ENCODE measurements at places on chromosomes 6 and 20. TPM values are rescaled to one million over a fixed set of nuclear protein-coding genes. Genes with fewer than 3 reads are reported as not detected.

The DAAM2 gene
- total RNA-seq, result 0.03 TPM

The C20orf202 gene
- 0.23 TPM for total RNA-seq

DNA sequence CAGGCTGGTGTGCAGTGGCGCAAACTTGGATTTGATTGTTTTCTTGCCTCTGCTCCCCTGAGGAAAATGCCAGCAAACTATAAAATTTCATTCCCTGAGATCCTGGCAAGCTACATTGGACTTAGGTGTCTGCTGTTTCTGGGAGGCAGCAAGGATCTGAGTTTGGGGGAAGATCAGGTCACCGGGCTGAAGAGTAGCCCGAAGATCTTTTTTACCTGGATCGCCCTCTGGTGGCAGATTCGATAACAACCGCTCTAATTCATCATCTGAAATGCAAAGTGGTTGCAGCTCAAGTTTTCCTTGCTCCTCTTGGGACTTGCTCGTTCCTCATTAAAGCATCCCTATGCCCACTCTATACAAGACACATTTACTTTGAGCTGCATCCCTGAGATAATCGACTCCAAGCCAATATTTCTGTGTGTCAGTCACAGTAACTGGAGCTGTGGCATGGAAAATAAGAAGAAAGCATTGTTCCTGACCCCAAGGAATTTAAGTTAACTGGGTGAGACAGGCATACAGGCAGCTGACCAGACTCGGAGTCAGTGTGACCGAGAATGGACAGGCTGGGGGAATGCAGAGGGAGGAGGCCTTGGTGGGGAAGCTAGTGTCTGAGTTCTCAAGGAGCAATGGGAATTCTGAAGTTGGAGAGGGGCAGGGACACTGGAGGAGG, 131.8 kb upstream of the PROKR2 start:
- DNase-seq, result peak; percentile 48

DNA sequence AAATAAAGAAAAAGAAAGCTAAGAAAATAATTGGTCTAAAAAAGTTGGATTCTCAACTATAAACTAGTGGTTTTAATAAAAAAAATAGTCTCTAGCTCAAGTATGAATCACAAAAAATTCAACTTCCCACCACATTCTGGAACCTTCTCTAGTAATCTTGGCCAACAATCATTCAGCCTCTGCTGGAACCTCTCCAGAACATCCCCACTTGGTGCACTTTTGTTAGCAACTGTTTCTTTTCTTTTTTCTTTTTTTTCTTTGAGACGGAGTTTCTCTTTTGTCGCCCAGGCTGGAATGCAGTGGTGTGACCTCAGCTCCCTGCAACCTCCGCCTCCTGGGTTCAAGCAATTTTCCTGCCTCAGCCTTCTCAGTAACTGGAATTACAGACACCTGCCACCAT, 35.7 kb downstream of the TXLNB start:
- no peak for DNase-seq

The FILIP1 gene
- total RNA-seq, result 0.07 TPM

DNA sequence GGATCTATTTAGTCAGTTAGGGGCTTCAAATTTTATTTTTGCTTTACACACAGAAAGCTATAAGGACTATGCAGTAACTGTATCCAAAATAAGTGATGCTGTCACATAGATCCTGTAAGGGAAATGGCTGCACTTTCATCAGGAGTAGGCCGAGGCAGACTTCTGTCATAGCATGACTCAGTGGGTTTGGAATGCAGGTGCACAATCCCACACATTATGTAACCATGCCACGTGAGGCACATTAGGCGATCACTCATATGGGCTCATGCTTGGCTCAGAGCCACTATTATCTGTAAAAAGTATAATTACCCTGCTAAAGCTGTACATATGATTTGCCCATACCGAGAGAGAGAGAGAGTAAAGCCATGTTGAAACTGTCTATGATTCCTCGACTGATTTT, 1189.4 kb upstream of the EYS start:
- DNase-seq, result no peak

Data from T-cell (primary cell).